ENCODE measurements at places on chromosomes 11 and 22.

GRCh38 chr11:15940462-15941205, 415.7 kb downstream of the SOX6 start:
- no peak for DNase-seq

DNA sequence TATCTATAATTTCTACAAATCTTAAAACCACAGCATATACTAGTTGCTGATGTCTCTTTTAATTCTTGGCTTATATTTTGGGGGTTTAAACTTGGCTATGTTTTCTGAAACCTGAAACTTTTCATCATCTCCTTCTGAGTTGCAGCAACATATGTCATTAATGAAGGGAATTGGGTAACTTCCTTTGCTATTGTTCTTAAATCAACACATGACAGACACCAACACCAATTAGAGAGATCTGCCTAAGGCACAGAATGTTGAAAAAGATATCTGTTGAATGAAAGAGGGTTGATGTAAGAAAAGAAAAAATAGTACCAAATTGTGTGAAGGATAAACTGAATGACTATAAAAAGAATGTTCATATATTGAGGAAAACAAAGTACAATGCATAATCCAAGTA, 10.3 kb upstream of the GAS2 start:
- no peak for DNase-seq

DNA sequence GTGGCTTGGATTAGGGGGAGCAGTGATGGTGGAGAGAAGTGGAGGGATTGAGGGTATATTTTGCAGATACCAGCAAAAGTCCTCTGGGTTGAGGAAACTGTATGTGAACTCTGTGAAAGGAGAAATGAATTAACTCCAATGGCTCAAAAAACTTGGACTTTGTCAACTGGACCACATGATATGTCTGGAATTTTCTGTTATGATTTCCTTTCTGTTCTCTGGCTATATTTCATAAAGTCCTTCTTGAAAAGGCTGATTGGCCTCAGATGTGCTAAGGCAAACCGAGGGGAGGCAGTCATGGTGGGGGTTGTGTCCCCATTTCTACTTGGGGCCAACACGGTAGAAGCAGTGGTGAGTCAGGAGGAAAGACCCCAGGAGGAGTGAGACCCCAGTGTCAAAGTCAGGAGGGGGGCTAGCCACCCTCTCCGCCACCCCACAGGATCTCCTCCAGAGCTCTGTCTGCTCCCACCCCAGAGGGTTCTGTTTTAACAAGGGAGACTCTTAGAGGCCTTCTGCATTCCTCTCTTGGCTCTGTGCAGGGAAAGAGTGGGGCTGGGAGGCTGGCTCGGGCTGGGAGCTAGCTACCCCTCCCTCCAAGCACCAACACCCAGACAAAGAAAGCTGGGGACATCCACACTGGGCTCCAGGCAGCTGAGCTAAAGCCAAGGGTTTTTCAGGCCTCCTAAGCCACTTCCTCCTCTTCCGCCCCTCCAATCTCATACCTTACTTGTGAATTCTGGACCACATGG, 13.8 kb downstream of the CHRDL2 start:
- DNase-seq: no peak

DNA sequence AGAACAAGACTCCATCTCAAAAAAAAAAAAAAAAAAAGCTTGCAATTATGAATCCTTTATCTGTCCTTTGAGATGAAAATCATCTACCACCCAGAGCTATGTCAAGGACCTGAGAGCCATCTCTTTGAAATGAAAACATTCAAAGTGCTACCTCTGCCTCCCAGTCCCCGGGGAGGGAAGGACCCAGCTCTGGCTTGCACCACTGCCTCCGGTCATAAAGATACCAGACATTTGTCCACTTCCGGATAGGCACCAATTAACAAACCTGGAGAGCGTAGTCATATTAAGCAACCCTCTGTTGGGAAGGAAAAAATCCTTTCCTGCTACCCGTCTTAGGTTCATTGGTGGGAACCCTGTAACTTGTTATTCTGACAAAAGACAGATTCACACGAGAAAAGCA, 98.6 kb downstream of the ARHGAP8 start:
- DNase-seq: no peak

DNA sequence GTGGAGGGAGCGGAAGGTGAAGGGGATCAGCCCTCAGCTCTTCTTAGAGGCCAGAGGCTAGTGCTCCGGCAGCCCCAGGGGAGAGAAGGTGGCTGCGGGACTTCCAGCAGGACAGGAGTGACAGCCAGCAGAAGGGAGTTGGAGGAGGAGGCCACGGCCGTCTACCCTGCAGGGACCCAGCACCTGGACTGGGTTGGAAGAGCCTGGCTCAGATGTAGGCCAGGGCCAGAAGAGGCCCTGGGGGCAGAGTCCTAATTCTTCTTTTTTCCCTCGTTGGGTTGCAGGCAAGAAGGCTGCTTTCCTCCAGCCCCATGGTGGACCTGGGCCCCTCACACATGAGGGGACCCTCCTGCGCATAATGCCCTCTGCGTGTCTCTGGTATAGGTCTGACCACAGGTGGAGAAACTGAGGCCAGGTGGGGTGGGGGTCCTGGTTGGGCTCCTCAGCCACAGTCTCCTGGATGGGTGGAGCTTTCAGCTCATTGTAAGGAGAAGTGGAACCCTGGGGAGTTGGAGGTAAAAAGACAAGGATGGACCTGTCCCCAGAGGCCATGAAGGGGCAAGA, 2.3 kb upstream of the MCAM start:
- DNase-seq: no peak

DNA sequence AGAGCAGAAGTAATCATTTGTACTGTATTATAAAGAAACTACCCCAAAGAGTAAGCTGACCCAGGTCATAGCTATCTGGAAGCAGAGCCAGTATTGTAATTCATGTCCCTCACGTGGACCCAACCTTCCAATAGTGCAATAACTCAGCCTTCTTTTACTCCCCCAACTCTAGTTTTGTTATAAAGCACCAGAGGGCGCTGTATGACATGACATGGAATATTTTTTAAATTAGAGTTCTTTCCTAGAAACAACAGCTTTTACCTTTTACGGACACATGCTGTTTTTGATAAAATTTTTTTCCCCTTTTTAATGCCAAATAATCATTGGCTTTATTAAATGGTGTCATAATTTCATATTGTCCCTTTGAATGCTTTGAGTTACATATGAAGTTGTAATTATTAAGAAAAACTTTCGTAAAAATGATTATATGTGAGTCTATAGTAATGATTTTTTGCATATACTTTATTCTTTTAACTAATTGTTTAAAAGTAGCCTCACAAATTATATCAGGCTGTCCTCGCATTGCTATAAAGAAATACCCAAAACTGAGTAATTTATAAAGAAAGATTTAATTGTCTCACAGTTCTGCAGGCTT, 76.9 kb downstream of the DKK3 start:
- DNase-seq: peak; percentile 39

DNA sequence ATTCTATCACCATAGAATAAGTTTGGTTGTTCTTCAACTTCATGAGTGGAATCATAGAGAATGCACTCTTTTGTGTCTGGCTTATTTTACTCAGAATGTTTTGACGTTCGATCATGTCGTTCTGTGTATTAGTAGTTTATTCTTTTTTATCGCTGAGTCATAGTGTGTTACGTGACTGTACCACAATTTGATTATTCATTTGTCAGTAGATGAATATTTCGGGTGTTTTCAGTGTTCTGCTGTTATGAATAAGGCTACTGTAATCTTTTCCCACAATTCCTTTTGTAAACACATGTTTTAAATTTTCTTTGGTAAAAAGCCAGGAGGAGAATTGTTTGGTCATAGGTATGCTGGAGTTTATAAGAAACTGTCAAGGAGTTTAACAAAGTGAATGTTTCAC, 279.9 kb upstream of the B3GAT1 start:
- DNase-seq: no peak

Data from AG09319 (cell line).